SK-N-SH (cell line): ENCODE measurements at places on chromosomes 3 and 15. TPM values are rescaled to one million over a fixed set of nuclear protein-coding genes. Genes with fewer than 3 reads are reported as not detected.

Gene FGF7
- polyA plus RNA-seq = 0.23 and 0.25 TPM in 2 replicates

Gene FBLN2
- polyA plus RNA-seq = 4.8 and 5.2 TPM in 2 replicates

Gene GABRA5
- polyA plus RNA-seq = 0.26 TPM in 1 of 2 replicates, not detected in the other

Gene COPS2
- 21.3 and 27.7 TPM in 2 replicates for polyA plus RNA-seq

GRCh38 chr3:113878403-113878802 lies 39.8 kb downstream of the GRAMD1C start:
- no peaks in the 10 kb centered on the region for H3K27me3 ChIP-seq
- no peak overlapping the region for H3K4me3 ChIP-seq
- H3K4me1 ChIP-seq = no peaks in the 10 kb centered on the region
- no peak overlapping the region for H3K27ac ChIP-seq
- peaks cover 9% of the 10 kb centered on the region for H3K36me3 ChIP-seq
- no peak for DNase-seq

- DNase-seq = no peak
- H3K36me3 ChIP-seq = no peaks in the 10 kb centered on the region
- H3K4me1 ChIP-seq = no peaks in the 10 kb centered on the region
- H3K27ac ChIP-seq = no peak overlapping the region
- H3K4me3 ChIP-seq = no peak overlapping the region
Measured at GRCh38 chr15:86444527-86444926, 364.9 kb downstream of the AGBL1 start.

DNA sequence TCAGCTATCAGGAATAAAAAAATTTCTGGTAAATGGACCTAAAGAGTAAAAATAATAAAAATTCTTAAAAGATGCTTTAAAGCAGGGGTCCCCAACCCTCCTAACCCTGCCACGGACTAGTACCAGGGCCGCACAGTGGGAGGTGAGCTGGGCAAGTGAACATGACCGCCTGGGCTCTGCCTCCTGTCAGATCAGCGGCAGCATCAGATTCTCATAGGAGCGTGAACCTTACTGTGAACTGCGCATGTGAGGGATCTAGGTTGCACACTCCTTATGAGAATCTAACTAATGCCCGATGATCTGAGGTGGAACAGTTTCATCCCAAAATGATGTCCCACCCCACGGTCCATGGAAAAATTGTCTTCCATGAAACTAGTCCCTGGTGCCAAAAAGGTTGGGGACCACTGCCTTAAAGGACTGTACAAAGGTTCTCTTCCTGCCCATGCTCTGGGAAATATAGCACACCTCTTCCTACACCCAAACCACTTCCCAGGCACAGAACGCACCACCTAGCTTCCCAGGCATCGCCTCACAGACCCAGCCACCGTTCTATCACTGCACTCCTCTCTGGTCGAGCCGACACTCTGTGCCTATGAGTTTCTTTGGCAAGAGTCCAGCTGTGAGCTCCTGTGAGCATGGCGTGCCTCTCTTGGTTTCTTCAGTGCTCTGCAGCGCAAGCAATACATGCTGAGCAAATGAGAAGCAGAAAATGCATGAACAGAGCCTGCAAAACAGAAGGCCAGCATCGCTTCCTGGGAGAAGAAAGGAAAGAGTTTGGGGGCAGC lies 104.9 kb downstream of the OCA2 start:
- H3K36me3 ChIP-seq = no peaks in the 10 kb centered on the region
- H3K4me1 ChIP-seq = no peaks in the 10 kb centered on the region
- H3K27ac ChIP-seq = no peak overlapping the region
- H3K27me3 ChIP-seq = no peaks in the 10 kb centered on the region
- DNase-seq = peak; percentile 45

DNA sequence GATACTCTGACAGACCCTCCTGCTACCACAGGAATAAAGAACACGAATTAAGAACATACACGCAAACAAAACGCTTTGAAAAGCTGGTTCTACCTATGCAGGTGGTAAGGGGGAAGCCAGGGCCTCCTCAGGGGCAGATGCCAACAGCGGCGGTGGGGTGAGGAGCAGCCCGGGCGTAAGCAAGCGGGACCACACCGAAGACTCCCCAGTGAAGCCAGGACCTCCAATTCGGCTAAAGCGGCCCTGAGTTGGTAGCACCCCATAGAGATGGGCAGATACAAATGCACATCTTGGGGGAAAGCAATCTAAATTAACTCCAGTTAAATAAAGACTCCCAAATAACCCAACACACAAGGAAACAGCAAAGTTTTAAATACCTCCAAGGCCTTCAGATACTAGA lies 32.4 kb downstream of the NIPA2 start:
- H3K36me3 ChIP-seq = peaks cover 94% of the 10 kb centered on the region
- H3K4me3 ChIP-seq = no peak overlapping the region
- no peaks in the 10 kb centered on the region for H3K27me3 ChIP-seq
- H3K4me1 ChIP-seq = no peaks in the 10 kb centered on the region
- H3K27ac ChIP-seq = no peak overlapping the region

DNA sequence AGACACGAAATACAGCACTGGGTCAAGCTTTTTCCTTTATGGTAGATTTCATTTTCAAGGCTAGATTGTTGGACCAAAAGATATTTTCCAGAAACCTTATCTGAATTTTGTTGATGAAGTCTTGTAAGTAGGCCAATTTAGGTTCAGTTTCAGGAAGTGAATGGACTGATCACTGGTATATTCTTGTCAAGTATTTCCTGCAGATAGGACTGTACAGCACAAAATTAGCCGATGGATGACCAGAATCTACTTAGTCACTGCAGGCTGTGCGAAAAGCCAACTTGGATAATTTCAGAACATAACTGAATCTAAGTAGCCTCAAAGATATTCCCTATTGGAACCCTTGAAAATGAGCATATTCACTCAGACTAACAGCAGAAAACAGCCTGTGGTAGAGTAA lies 206.5 kb downstream of the NR1D2 start:
- H3K4me3 ChIP-seq = no peak overlapping the region
- no peaks in the 10 kb centered on the region for H3K4me1 ChIP-seq
- H3K27me3 ChIP-seq = no peaks in the 10 kb centered on the region

GRCh38 chr15:66461917-66462316 lies 35.6 kb downstream of the SNAPC5 start:
- no peak overlapping the region for H3K27ac ChIP-seq
- H3K27me3 ChIP-seq = no peaks in the 10 kb centered on the region
- no peak for DNase-seq
- H3K4me1 ChIP-seq = 0 out of 2 replicates have a peak, but pooled peaks cover 6% of the 10 kb centered on the region

DNA sequence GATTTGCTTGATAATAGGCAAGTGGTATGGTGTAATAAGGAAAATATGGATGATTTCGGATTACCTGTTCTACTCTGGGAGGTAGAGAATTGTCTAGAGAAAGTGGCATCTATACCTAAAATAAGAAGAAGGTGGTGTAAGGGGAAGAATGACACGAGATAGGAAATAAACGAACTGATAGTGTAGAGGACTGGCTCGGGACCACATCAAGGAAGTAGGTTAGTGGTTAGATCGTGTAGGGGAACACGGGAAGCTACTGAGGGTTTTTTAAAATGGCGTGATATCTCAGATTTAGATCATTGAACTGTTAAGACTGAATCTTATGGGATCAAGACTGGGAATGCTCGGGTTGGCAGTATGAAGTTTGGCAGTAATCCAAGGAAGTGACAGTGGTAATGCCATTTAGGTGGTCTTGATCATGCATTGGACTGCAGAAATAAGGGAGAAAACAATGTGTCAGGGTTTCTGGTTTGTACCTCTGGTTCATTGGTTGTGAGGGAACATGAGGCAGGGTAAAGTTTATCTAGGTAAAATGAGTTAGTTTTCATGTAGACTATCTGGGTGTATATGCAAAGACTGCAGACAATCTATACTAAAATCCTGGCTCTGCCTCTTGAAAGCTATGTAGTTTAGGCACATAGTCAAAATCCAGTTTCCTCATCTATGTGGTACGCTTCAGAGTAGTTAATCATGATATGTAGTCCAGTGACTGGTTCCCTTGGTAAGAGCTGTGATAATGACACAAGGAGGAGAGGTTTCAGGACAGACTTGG lies 7.4 kb downstream of the RPL14 start:
- H3K4me3 ChIP-seq = no peak overlapping the region
- H3K36me3 ChIP-seq = peaks cover 32% of the 10 kb centered on the region
- no peak overlapping the region; the same call in 1 of the 2 replicates for H3K27ac ChIP-seq
- H3K27me3 ChIP-seq = no peaks in the 10 kb centered on the region

DNA sequence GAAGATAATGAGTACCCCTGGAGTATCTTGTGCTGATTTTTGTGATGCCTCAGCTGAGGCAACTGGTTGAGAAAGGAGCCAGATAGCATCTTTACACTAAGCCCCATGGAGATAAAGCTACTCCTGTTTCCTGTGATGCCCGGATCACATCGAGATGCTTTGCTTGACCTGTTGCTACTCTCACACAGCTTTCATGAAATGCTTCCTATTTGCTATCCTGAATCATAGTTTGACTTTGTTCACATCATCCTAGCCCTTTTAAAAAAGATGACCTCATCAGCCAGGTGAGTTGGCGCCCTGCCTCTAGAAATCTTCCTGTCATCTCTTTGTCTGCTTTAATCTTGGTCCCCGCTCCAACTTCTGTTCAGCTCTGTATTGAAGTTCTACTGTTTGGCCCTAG lies 409.6 kb upstream of the TBL1XR1 start:
- H3K27ac ChIP-seq = peak overlapping the region; percentile 0; the same call in 1 of the 2 replicates
- H3K36me3 ChIP-seq = no peaks in the 10 kb centered on the region
- no peak overlapping the region for H3K4me3 ChIP-seq
- no peaks in the 10 kb centered on the region for H3K27me3 ChIP-seq

- DNase-seq = no peak
- no peaks in the 10 kb centered on the region for H3K36me3 ChIP-seq
- H3K4me1 ChIP-seq = peaks cover 5% of the 10 kb centered on the region; the same call in 1 of the 2 replicates
- H3K27me3 ChIP-seq = no peaks in the 10 kb centered on the region
- no peak overlapping the region for H3K27ac ChIP-seq
Measured at GRCh38 chr3:25558121-25558520, 106.6 kb downstream of the TOP2B start.

DNA sequence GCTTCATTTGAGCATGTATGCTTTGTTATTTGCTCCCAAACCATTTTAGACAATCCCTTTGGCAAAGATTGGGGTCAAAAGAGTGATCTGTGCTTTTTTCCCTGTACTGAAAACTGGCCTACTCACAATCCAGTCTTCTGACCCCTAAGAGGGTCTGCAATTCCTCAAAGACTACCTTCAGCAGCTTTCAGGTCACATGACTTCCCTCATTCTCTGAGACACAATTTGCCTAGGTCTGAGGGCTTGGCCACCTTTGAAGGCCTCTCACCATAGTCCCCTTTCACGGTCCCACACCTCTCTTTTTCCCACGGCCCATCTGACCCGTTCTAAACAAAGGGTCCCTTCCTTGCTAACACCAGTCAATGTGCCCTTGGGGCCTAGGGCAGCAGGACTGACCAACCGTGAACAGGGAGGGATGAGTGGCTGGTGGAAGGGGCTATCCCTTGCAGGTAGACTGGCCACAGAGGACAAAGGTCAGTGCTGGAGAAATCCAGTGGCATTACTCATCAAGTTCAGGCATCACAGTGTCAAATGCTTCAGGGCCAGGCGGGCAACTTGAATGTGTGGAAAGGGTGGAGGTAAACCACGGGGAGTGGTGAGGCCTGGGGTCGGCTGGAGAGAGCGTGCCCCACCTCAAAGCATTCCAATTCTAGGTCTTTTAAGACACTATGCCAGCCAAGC lies 10.8 kb downstream of the RASL12 start:
- H3K27ac ChIP-seq = no peak overlapping the region
- H3K4me3 ChIP-seq = no peak overlapping the region
- no peaks in the 10 kb centered on the region for H3K36me3 ChIP-seq
- no peaks in the 10 kb centered on the region for H3K4me1 ChIP-seq

- no peaks in the 10 kb centered on the region for H3K27me3 ChIP-seq
- no peaks in the 10 kb centered on the region for H3K36me3 ChIP-seq
- DNase-seq = no peak
- H3K4me3 ChIP-seq = no peak overlapping the region; the same call in 1 of the 2 replicates
- peaks cover 10% of the 10 kb centered on the region; the same call in 1 of the 2 replicates for H3K4me1 ChIP-seq
- H3K27ac ChIP-seq = peak overlapping the region; percentile 87
Measured at GRCh38 chr3:24145981-24146822, 201.1 kb downstream of the NR1D2 start.

GRCh38 chr3:194512895-194513601 lies 26.2 kb upstream of the ATP13A3 start:
- H3K4me3 ChIP-seq = no peak overlapping the region
- no peak overlapping the region for H3K27ac ChIP-seq
- no peak for DNase-seq
- H3K27me3 ChIP-seq = no peaks in the 10 kb centered on the region
- H3K36me3 ChIP-seq = no peaks in the 10 kb centered on the region
- H3K4me1 ChIP-seq = 0 out of 2 replicates have a peak, but pooled peaks cover 7% of the 10 kb centered on the region

DNA sequence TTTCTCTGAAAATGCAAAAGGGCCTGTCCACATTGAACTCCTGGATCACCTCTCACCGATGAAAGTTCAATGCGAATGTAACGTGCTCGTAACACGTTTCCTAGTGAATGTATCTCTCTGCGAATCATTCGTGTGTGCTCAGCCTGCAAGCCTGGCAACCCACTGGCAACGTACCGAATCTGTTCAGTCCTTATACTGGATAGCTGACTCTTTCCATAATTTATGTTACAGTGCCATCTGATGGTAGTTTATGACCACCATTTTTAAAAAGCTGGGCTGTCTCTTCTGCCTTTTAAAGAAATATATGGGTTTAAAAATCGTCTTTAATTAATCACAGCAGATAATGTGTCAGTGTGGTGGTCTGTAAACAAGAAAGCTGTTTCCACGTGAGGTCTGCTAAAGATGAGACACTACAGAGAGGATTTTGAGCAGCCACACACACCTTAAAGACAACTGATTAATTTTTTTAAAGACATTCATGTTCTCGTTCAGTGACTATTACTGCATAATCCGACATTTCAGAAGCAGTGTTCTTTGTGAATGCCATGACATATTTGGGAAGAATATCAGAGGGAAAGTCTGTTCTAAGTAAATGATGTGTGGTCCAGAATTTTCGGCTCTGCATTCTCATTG lies 69.4 kb upstream of the FOXP1 start:
- no peaks in the 10 kb centered on the region for H3K4me1 ChIP-seq
- no peaks in the 10 kb centered on the region for H3K36me3 ChIP-seq
- no peak overlapping the region for H3K4me3 ChIP-seq
- H3K27me3 ChIP-seq = no peaks in the 10 kb centered on the region
- no peak overlapping the region for H3K27ac ChIP-seq
- peak; percentile 70 for DNase-seq

DNA sequence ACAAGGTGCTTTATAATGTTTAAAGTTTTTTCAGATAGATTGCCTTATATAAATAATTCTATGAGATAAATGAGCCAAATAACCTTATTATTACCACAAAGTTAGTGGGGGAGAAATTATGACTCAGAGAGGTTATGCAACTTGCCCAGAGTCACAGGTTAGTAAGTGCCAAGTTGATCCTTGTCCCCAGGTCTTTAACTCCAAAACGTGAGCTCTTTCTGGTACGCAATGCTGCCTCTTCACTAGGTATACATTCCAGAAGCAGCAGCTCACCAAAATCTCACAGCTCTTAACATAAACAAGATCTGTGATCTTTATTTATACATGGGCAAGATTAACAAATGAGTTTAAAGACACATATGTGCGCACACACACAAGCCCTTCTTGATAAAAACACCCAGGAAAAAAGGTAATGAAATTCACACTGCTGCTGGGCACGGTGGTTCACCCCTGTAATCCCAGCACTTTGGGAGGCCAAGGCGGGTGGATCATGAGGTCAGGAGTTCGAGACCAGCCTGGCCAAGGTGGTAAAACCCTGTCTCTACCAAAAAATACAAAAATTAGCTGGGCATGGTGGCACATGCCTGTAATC lies 59.8 kb upstream of the NR2F2 start:
- no peak overlapping the region for H3K27ac ChIP-seq
- H3K27me3 ChIP-seq = no peaks in the 10 kb centered on the region
- DNase-seq = no peak
- no peaks in the 10 kb centered on the region for H3K36me3 ChIP-seq
